ENCODE measurements at places on chromosomes 6 and 20. TPM values are rescaled to one million over a fixed set of nuclear protein-coding genes. Genes with fewer than 3 reads are reported as not detected.

DNA sequence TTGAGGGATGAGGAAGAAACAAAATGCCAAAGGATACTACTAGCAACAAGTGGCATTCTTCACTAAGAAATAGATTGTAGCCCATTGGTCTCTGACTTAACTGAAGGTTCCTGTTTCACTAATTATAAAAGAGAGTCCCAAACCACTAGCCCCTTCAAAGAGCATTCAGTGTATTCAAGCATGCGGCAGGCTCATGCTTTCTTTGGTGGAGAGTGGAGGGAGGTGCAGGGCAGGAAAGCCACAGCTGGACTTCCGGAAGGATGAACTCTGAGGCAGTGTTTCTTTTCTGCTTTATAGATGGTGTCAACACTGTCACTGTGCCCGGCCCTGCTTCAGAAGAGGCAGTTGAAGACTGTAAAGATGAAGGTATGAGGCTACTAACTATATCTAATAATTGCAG lies 636.1 kb downstream of the KIF16B start:
- DNase-seq = no peak
- H3K27me3 ChIP-seq = no peaks in the 10 kb centered on the region
- H3K27ac ChIP-seq = no peak overlapping the region

The DYNLT2 gene
- total RNA-seq = 1.8 TPM

DNA sequence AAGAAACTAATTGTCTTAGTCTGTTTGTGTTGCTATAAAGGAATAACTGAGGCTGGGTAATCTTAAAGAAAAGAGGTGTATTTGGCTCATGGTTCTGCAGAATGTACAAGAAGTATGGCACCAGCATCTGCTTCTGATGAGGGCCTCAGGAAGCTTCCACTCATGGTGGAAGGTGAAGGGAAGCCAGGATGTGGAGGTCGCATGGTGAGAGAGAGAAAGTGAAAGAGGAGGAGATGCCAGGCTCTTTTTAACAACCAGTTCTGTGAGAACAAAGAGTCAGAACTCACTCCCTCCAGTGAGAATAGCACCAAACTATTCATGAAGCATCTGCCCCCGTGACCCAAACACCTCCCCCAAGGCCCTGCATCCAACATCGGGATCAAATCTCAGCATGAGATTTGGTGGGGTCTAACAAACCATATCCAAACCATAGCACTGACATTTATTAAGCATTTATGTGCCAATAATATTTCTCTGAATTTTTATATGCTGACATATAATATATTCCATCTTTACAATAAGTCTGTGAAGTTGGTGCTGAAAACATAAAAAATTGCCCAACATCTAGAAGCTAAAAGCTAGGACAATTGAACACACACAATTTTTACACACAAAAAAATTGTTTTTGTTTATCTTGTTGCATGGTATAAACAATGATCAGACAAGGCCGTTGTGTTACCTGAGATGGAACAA lies 29.2 kb upstream of the BTN3A2 start:
- peaks cover 36% of the 10 kb centered on the region for H3K27me3 ChIP-seq
- H3K27ac ChIP-seq = no peak overlapping the region
- H3K36me3 ChIP-seq = no peaks in the 10 kb centered on the region
- DNase-seq = no peak
- peaks cover 6% of the 10 kb centered on the region for H3K4me1 ChIP-seq

The DOK5 gene
- 0.24 TPM for total RNA-seq

GRCh38 chr6:47479140-47479508 lies 1.5 kb downstream of the CD2AP start:
- H3K4me3 ChIP-seq = peak overlapping the region; percentile 99
- no peaks in the 10 kb centered on the region for H3K36me3 ChIP-seq
- DNase-seq = no peak
- peak overlapping the region; percentile 96 for H3K27ac ChIP-seq
- H3K4me1 ChIP-seq = peaks cover 43% of the 10 kb centered on the region
- H3K27me3 ChIP-seq = no peaks in the 10 kb centered on the region
